ENCODE measurements at places on chromosomes 12 and 14.

GRCh38 chr14:104813286-104813685 is 12.4 kb downstream of the ZBTB42 start:
- no peak for DNase-seq

DNA sequence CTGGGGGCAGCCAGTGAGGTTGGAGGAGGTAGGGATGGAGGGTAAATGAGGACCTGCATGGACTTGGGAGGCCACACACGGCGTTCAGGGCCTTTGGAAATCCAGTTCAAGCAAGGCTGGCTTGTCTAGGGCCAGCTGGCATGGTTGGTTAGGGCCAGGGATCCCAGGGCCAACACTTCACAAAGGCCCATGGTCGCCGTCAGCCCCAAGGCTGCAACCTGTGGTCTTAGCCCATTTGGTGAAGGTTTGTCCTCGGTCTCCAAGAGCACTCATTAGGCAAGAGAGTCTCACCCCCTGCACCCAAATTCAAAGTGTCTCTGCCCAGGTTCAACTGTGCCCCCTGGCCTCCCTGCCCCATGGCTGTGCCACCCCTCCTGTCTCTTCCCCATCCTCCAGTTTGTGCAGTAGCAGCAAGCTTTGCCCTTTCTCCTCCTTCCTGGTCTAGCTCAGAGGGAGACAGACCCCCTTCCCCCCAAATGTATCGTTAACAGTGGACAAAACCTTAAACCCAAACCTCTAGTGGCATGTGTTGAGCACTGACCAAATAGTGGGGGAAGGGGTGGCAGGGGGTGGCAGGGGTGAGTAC is 94.1 kb downstream of the NINJ2 start:
- no peak for DNase-seq

GRCh38 chr14:23929822-23930294 is 23.7 kb upstream of the DHRS4 start:
- peak; percentile 85 for DNase-seq

GRCh38 chr12:106586278-106586802 is 3.5 kb downstream of the RFX4 start:
- no peak for DNase-seq

- DNase-seq, result no peak
Measured at GRCh38 chr14:51836417-51836816, 24.0 kb upstream of the GNG2 start.

- DNase-seq, result no peak
Measured at GRCh38 chr12:40431169-40431568, 206.4 kb downstream of the LRRK2 start.

GRCh38 chr12:111181143-111181726 is 187.7 kb downstream of the PHETA1 start:
- DNase-seq, result no peak

- no peak for DNase-seq
Measured at GRCh38 chr12:48601013-48601756, 31.3 kb upstream of the LALBA start.

- no peak for DNase-seq
Measured at GRCh38 chr12:88310069-88310468, 168.0 kb downstream of the TMTC3 start.

GRCh38 chr12:129298921-129299320 is 445.6 kb downstream of the GLT1D1 start:
- DNase-seq, result no peak

DNA sequence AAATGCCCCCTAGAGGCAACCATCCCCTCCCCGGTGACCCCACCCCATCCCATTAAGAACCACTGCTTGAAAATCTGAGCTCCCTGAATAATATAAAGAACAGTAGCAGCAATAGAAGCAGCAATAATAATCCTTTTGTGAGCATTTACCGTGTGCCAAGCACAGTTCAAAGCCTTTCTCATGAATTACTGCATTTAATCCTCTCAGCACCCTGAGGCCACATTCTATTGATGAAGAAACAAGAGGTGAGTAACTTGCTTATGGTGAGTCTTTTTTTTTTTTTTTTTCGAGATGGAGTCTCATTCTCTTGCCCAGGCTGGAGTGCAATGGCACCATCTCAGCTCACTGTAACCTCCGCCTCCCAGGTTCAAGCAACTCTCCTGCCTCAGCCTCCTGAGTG is 65.0 kb downstream of the KCNK10 start:
- DNase-seq, result no peak

DNA sequence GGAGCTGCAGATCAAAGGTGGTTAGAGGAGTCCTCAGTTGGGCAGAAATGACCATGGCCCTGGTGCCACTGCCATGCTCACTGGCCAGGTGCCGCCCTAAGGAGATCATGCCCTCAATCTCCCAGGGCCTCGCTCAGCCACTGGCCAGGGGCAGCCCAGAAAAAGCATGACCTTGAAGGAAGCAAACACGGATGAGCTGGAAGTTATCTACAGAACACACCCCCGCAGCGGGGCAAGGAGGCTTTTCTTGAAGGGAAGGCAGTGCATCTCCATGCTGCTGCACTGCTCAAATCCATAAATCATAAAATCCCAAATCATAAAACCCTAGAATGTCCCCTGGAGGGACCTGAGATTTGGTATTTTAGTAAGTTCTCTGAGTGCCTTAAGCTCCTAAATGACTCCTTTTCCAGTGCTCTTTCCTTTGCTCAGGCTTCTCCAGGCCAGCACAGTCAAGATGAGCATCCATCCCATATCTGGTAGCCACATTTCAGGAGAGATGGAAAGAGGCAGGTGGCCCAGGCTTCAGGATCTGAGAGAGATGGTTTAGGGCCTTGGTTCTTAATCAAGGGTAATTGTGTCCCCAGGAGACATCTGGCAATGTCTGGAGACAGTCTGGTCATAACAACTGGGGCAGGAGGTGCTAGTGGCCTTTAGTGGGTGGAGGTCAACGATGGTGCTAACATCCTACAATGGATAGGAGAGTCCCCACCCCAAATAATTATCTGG is 217.3 kb downstream of the RBM19 start:
- DNase-seq, result no peak

GRCh38 chr12:88895634-88896033 is 315.4 kb upstream of the KITLG start:
- DNase-seq, result no peak

- DNase-seq, result no peak
Measured at GRCh38 chr12:6871052-6871957, 1.8 kb downstream of the SPSB2 start.

GRCh38 chr14:71597955-71598660 is 334.1 kb upstream of the RGS6 start:
- no peak for DNase-seq

- no peak for DNase-seq
Measured at GRCh38 chr12:94874518-94875302, 128.8 kb downstream of the NDUFA12 start.

DNA sequence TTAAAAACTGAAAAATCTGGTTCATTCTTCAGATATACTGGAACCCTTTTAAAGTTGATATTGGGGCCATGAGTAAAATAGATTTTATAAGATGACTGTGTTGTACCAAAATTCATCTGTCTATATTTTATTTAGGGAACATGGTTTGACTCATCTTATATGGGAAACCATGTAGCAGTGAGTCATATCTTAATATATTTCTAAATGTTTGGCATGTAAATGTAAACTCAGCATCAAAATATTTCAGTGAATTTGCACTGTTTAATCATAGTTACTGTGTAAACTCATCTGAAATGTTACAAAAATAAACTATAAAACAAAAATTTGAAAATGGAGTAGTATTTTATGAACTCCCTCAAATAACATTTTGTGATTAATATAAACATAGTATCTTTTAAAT is 14.2 kb downstream of the PTGER2 start:
- no peak for DNase-seq

DNA sequence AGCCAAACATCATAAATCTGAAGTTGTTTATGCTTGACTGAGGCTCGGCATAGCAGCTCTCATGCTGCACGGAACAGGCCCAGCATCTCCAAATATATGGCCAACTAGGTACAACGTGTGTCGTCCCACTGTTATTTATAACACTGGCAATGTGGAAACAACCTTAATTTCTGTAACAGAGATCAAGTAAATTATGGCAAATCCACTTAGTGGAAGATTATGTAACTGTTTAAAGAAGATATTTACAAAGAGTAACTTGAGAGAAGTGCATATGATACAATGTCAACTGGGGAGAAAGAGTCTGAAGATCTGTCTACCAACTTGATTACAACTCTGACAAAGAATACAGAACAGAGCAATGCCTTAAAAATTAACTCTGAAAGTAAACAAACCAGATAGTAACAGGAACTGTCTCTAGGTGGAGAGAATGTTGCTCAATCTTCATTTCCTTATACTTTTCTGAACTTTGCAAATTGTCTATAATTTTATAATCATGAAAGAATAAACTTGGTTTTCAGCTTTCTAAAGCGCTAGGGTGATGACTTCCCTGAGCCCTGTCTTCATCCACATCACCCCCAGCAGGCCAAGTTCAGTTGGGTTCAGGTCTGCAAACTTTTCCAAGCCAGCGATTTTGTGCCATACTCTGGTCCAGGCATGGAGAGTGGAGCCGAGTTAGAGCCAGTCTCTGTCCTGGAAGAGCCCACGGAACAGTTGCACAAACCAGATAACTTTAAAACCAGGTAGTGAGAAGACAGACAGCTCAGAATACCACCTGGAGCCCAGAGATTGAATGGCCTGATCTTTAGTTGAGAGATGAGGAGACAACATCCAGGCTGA is 44.3 kb upstream of the BDKRB2 start:
- DNase-seq, result no peak

DNA sequence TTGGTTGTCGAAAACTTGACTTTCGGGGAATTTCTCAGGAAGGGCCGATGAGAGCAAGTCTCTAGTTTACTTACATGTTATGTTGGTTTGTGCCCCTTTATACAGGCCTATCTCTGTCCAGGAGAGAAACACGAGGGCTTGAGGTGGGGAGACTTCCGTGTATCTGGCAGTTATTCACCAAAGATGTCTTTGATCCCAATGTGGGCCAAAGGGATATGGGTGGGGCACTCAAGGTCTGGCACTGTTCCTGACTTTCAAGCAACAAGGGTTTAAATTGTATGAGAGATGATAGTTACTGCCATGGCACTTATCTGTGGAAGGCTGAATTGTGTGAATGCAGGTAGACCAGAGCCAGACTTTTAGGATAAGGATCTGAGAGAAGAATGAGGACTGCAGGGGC is 137.2 kb upstream of the DHRS4 start:
- no peak for DNase-seq

DNA sequence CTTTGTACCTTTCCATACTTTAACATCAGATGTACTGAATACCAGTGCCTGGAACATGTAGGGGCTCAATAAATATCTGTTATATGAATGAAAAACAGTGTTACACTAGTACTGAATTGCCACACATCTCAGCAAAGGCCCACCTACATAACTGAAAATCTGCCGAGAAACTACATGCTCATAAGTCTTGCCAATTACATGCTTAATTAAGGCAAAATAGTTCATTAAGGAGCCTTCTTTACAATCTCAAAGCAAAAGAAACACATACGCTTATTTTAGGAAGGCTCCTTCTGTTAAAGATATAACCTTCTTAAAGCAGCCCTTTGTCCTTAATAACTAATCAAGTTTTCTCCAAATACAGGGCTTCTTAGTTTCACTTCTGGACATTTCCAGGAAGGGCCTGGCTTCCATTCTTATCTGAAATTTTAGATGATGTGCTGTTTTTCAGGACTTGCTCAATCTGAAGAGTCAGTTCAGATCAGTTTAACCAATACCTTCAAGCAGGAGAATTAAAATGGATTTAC is 11.5 kb downstream of the LIMA1 start:
- DNase-seq, result no peak

GRCh38 chr12:10540776-10541205 is 35.1 kb downstream of the EIF2S3B start:
- no peak for DNase-seq

GRCh38 chr12:126789963-126790362 is 1477.0 kb upstream of the TMEM132C start:
- no peak for DNase-seq

DNA sequence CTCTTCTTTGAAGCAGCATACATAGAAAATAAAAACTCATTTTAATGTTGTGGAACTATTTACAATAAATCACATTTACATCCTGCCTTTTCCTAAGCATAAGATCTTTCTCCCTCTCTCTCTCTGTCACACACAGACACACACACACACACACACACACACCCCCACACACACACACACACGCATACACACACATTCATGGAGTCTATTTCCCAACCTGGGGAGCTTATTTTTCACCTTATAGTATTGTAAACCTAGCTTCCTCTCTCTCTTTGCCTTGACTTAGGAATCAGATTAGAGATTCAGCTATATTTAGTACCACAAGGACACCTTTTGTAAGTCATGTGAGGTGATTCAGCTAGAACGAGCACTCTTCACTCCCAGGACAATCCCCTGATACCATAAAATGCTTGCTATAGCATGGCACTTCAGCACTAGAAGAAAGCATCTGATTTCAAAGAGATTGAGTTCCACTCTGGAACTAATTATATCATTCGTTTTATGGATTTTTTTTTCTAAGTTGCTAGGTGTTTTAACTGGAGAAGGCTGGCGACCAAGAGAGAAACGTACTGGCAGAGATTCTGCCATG is 23.6 kb downstream of the TMEM30B start:
- DNase-seq, result no peak

- DNase-seq, result peak; percentile 22
Measured at GRCh38 chr14:35365130-35366055, 39.2 kb downstream of the NFKBIA start.

DNA sequence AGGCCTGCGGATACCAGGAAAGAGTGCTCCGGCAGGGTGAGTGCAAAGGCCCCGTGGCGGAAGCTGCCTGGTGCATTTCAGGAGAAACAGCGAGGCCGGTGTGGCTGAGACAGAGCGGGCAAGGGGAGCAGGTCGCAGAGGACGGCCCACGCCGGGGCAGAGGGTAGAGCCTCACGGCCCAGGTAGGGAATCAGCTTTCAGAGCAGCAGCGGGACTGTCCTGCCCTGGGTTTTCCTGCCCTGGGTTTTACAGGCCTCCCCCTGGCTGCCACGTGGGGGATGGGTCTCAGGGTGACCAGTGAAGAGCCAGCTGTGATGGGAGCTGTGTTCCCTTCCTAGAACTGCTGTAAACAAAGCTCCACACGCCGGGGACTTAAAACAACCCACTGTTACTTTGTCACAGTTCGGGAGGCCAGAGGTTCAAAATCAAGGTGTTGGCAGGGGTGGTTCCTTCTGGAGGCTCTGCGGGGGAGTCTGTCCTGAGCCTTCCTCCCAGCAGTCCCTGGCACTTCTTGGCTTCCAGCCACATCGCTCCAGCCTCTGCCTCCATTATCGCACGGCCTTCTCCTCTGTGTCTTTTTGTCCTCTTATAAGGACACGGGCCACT is 10.4 kb downstream of the NCOR2 start:
- DNase-seq, result no peak

- DNase-seq, result no peak
Measured at GRCh38 chr12:7154901-7155470, 24.8 kb downstream of the CLSTN3 start.

- no peak for DNase-seq
Measured at GRCh38 chr12:6950401-6950801, 755 bp upstream of the PTPN6 start.

DNA sequence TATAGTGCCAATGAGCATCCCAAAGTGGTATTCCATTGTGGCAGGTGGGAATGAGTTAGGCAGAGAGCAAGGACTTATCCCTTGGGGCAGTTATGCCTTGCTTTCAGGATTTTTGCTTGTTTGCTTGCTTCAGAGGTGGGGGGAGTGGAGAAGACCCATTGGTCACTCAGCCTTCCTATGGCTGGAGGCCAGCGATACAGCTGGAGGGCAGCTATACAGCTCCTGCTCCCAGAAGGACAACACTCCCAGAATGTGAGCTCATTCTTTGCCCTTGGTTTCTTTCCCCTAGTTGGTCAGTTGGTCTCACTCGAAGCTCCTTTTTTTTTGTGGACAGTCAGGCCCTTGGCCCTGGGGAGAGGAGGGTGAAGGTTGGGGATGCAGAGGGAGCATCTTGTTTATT is 14.5 kb downstream of the KRT83 start:
- no peak for DNase-seq

Measured in activated T-cell treated with anti-CD3 and anti-CD28 coated beads for 1 hour (primary cell).